ENCODE measurements at places on chromosomes 11 and 22.

DNA sequence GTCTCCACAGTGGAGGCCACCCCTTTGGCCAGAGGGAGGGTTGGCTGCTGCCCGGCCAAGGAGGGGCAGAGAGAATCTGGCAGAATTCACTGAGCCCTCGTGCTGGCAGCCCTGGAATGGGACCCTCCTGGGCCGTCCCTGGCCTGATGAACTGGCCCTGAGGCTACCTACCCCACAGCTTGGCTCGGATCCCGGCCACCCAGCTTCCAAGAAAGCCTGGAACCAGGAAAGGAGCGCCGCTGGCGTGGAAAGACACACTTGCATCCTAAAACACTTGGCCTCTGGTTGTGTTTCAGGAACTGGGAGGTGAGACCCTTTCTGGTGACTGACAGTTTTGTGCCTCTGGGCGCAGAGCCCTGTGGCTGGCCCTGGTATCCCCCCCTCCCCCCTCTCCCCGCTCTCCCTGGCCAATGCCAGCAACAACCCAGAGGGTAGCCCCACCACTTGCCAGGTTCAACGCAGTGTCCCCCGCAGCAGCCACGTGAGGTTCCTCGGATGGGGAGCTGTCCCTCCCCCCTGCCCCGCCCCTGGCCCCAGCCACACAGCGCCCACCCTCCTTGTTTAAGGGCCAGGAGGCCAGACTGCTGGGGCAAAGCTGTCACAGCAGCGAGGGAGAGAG, 693 bp downstream of the NFAM1 start:
- no peak for DNase-seq

DNA sequence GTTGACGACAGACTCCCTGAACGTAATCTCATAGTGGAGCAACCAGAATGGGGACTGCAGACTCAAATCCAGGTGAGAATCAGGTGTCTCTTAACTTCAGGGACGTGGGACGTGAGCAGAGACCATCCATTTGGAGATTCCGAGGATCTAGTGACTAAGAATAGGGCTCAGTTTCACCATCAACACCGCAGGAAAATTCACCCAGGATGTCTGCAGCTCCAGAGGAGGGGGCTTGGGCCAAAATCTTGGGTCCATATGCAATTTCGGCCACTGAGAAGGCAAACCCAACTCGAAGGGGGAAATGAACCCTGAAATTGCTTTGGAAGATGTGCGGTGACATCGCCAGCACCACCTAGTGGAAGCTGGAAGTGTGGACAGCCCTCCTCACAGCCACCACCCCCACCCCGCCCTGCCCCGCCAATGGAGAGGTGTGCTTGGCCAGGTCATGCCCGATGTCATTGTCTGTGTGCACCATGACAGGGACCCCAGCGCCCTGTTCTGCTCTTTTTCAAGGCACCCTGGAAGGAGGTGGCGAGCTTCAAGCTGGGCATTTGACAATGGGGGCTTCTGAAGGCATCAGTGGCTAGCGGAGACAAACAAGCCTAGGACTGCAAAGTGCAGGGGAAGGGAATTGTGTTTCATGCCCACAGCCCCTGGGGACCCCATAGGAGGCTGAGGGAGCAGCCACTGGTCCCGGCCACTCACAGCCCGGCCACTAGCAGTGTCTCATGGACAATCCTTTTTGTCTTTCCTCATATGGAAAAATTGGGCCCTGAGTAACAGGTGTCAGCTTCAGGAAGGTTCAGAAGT, 24.8 kb downstream of the APOL1 start:
- no peak for DNase-seq

DNA sequence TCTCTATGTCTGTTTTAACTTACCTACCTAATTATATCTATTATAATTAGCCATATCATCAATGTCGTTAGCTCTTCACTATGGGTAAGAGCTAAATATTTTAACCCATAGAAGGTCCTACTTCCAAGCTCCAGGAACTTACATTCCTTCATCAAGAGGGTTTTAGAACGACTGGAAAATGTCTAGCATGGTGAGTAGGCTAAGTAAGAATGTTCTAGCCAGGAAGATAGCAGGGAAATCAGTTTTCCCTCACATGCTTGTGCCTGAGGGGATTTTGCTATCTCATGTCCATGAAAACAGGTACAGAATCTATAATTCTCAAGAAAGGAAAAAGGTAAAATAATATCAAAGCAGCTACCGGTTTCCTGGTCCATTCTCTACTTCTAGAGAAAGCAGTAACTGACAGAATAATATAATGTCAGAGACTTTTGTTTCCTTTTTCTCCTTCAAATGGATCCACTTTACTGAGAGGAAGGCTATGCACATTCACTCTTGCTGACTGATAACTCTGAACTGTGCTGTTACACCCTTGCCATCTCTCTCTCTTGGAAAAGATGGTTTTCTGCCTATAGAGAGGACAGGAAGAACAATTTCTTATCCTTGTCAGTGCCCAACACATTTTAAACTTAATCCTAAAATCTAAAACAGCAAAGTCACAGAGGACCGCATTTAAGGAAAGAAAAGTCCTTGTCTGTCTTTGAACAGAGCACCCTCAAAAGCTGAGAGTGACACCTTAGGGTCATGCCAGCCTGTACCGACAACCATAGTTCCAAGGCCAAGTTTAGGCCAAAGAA, 67.0 kb downstream of the MAML2 start:
- DNase-seq = no peak

DNA sequence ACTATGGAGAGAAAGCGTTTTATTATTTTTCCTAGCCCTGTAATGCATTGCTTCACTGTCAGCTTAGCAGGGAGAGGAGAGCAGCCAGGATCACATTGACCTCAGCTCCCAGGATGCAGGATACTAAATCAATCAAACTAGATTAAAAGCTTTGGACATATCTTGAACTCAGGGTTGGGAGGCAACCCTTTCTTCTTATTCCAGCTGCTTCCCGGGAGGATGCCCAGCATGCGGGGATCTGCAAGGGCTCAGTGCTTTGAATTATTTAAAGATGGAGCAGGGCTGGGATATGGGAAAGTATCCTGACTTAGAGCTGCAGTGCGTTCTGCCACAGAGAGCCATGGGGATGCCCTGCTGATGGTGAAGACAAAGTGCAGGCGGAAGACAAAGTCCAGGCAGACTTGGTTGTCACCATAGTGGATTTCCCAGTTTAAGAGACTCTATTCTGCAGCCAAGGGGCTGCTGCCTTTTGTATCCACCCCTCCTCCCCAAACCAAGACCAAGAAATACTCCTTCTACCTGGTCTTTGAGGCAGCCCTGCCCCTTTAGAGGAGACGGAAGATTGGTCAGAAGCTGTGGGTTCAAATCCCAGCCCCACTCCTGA, 1035.0 kb downstream of the TBC1D22A start:
- no peak for DNase-seq

- DNase-seq = no peak
Measured at GRCh38 chr11:11407065-11407762, 54.2 kb upstream of the CSNK2A3 start.

- no peak for DNase-seq
Measured at GRCh38 chr11:614623-615503, 887 bp downstream of the IRF7 start.

DNA sequence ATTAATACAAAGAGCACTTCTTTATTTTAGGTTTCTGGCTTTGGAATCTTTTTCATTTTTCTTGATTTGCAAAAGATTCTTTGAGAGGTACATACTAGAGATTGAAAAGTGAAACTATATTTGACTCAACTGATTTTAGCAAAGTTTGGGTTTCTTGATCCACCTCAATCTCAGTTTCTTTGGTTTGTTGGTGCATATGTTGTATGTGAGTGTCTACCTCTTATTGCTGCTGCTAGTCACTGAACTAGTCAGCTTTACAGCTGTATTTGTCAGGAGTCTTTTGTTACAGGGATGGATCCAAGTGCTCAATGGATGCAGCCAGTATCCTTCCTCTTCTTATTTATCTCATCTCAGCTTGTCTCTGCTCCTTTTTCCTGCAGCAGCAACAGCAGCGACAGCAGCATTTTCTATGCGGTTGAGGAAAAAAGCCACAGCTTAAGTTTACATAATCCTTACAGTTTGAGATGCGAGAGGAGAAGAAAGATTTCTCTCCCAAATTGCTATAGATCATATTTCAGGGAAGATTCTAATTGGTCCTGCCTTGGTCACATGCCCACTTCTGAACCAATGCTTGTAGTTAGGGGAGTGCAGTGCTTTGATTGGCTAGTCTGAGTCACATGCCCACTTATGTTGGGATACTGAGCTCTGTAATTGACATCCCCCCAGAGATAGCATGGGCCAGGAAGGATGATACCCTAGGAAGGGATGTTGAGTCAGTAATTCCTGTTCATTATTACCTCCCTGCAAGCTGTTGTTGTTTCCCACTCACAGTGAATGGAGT, 10.0 kb upstream of the ZNRF3 start:
- no peak for DNase-seq

Data from HS-27A (cell line).